ENCODE measurements at places on chromosomes 13 and 19.

DNA sequence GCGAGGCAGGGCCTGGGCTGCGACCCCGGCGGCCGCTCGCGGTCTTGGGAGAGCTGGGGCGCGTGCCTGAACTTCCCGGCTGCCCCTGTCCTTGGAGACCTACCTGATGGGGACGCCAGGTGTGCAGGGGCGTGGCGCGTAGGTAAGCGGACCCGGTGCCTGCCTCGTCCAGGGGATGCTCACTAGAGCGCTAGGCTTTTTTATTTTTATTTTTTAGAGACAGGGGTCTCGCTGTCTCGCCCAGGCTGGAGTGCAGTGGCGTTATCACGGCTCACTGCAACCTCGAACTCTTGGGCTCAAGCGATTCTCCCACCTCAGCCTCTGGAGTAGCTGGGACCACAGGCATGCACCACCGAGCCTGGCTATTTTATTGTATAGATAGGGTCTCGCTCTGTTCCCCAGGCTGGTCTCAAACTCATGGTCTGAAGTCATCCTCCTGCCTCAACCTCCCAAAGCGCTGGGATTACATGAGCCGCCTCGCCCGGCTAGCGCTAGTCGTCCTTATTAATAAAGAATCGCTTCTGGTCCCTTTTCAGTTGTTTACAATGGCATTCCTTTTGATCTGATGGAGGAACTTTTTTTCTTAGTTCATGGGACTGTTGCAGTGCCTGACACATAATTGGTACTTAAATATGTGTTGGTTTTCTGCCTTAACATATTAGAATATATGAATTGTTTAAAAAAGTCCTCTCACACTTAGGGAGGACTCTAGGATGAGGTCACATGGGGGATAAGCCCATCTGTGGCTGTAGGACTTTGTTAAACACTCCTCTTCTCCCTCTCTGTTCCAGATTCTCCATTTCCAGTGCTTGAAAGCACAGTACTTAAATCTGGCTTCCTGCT lies 812 bp downstream of the DPY19L3 start:
- no peak for DNase-seq

GRCh38 chr13:104750377-104750776 lies 1684.2 kb upstream of the SLC10A2 start:
- no peak for DNase-seq

DNA sequence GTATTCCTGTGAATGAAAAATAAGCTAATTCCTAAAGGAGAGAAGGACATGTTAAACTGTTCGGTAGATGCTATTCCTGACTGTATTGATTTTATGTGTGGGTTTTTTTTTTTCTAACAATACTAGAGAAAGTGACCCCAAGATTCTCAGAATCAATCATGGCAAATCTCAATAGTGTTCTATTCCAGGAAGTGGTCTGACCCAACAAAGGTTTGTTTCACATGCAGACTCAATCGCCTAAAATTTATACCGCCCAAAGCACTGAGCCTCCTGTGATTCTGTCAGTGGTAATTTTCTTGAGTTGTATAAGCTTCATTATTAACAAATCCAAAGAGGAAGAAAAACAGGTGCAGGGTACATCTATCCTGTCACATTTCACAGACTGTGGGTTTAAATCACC lies 293.7 kb downstream of the SUCLA2 start:
- no peak for DNase-seq

DNA sequence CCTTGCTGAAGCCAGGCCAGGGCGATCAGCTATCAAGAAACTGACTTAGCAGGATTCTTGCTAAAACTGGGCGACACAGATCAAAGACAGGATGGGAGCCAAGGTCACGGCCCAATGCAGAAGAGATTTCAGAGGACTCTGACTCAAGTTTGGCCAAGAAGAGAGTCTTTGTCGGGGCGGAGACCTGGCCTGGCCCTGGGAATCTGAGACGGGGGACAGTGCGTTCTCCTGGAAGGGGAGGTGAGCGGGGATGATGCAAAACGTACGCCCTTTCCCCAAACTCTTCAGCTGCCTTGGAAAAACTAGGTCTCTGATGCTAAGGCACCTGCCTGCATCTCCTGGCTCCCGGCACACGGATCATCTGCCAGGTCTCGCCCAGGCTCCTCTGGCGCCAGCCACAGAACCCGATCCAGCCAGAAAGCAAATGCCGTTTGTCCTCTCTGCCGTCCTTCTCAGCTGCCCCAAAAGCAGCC lies 9.8 kb downstream of the MVB12A start:
- no peak for DNase-seq

- DNase-seq: no peak
Observed at GRCh38 chr19:1746401-1747284, 6.7 kb upstream of the ONECUT3 start.

GRCh38 chr13:22883956-22884355 lies 296.8 kb upstream of the SGCG start:
- DNase-seq: no peak

- no peak for DNase-seq
Observed at GRCh38 chr13:103795892-103796478, 729.8 kb upstream of the SLC10A2 start.

DNA sequence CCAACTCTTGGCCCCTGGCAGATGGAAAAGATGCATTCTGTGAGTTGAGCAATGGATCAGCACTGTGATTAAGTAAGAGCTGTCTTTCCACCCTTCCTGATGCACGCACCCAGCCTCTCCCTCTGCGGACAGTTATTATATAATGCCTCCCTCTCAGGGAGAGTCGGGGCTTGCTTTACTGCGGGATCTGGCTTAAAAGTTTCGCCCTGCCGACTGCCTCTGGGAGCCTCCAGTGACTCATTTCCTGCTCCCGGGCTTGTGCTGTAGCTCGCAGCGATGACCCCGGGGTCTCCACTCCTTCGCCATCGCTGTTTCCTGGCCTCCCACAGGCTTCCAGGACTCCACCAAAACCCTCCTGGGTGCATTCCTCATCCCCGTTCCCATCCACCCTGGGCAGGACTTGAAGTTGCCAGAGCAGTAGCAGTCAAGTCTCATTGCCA lies 107.4 kb upstream of the SLC7A1 start:
- DNase-seq: no peak

- no peak for DNase-seq
Observed at GRCh38 chr13:95754069-95754468, 77.1 kb downstream of the DNAJC3 start.

- no peak for DNase-seq
Observed at GRCh38 chr13:97567510-97568243, 133.7 kb downstream of the RAP2A start.

DNA sequence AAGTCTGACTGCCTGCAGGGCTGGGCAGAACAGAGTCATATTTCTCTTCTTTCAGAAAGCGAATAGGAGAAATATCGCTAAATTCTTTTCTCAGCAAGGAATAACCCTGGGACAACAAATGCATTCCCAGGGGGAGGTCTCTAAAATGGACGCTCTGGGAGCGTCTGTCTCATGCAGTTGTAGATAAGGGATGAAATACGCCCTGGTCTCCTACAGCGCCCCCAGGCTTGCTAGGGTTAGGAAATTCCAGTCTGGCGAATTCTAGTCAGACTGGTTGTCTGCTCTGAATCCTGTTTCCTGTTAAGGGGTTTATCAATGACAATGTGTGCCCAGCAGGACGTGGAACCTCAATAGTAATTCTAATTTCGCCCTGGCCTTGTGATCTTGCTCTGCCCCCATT lies 1214.1 kb downstream of the DIAPH3 start:
- DNase-seq: no peak

DNA sequence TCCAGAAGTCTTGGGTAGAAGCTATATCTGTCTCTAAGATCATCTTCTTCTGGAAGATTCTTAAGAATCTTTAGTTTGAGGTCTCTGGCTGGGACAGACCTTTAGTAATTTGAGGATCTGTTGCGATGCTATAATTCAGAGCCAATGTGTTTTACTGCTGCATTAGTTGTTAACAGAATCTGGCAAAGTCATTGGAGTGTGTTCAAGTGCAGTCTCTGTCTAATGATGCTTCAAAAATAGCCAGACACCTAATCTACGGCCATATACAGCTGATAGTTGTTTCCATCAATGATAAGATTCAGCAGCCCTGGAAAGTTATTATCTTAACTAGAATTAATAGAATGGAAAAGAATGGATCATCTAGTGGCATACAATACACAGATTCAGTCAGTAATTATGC lies 72.6 kb downstream of the CDK8 start:
- no peak for DNase-seq

- no peak for DNase-seq
Observed at GRCh38 chr19:19300613-19301012, 19.7 kb downstream of the SUGP1 start.

- no peak for DNase-seq
Observed at GRCh38 chr19:14519245-14519859, 1.2 kb upstream of the DNAJB1 start.

DNA sequence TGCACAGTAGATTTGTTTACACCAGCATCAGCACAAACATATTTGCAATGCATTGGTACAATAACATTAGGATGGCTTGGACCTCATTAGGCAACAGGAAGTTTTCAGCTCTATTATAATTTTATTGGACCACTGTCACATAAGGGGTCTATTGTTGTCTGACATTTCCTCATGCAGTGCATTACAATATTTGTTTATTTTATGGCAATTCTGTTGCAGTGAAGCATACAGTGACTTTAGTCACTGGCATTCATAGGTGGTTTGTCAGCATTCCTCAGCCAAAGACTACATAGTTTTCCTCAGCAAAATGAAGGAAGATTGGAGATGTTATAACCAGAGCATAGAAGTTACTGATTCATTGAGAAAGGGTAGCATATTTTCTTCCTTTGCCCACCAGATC lies 1732.9 kb downstream of the PCDH9 start:
- DNase-seq: no peak

GRCh38 chr13:104831831-104832230 lies 1703.6 kb downstream of the EFNB2 start:
- no peak for DNase-seq

- DNase-seq: no peak
Observed at GRCh38 chr19:3184847-3185460, 776 bp upstream of the NCLN start.

DNA sequence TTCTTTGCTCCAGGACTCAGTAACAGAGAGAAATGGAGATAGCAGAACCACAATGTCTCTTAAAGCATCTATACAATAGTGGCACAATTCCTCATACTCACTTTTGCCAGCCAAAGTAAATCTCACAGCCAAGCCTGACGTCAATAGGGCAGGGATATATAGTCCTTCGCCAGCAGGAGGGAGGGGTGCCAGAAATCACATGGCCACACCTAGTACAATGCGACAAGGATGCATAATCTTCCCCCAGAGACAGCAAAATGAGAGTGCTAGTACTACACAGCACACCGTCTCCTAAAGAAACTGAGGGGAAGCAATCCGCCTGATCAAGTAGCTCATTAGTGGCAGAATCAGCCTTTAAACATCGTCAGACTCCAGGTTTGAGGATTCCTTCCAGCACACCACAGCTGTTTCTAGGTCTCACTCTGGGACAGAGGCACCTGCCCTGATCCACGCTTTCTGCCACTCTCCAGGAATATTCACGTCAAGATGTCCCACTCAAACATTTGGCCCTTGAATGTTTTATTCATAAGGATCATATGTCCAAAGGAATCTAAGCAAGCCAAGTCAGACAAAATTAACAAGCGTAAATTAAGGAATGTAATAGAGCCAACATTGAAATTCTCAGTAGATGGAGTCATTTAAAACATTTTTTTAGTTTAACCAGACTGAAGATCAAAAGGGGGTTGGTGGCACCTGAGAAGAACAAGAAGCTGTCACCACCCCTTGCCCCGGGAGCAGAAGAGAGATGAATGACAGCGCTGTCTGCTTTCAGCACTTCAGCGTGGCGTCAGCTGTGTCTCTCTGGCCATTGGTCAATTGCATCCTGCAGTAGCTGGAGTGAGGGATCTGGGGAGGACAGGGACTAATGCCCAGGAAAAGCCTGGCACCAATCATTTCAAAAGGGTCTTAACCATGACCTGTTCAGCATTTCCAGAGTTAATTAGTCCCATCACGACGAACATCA lies 63.5 kb upstream of the SERP2 start:
- no peak for DNase-seq

DNA sequence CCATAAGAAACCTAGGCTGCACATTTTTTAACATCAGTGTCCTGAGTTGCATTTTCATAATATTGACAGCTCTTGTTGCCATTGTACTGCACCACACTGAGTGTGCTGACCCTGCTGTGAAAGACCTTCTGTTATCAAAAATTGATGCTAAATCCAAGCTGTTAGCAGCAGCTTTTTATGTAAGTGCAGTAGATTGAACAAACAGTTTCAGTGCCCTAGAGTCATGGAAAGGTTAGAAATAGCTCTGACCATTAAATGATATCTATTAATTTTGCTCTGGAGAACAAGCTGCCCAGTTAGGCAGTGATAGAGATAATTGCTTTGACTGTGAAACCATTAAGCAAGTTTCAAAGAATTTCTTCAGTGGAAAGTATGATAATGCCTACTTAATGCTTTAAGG lies 1289.2 kb upstream of the PCDH20 start:
- DNase-seq: no peak

- DNase-seq: no peak
Observed at GRCh38 chr19:1155352-1156304, 18.4 kb downstream of the SBNO2 start.

GRCh38 chr19:48964205-48965039 lies 687 bp upstream of the FTL start:
- DNase-seq: no peak

GRCh38 chr13:71864986-71865873 lies 1.8 kb downstream of the DACH1 start:
- no peak for DNase-seq

GRCh38 chr19:6087074-6087571 lies 23.2 kb downstream of the RFX2 start:
- no peak for DNase-seq

- no peak for DNase-seq
Observed at GRCh38 chr13:33520468-33520839, 234.9 kb upstream of the STARD13 start.

- DNase-seq: no peak
Observed at GRCh38 chr13:28820099-28821051, at the start of gene MTUS2. Gene MTUS2, plus strand, starts transcription at chr13:28820339.

DNA sequence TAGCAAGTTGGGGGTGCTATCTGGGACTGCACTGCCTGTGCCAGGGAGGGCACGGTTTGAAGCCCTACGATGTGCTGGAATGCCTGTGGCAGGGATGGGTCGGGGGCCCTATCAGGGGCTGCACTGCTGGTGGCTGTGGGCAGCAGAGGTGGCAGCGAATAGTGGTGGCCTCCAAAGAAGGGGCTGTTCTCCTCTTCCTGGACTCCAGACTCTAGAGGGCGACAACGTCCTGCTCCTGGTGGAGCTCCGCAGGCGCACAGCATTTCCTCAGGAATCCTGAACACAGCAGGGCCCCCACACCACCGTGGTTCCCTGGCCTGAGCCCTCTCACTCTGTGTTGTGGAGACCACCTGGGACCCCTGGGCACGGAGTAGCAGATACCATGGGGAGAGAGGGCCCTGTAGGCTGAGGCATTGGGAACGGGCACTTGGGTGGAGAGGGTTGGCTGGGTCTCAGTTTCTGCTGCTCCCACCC lies 145.6 kb downstream of the TNFRSF19 start:
- DNase-seq: no peak
